ENCODE measurements at places on chromosomes 7 and 10.
A peak's percentile ranks its signal among the peaks of the same experiment; 100 is the strongest.

- peak; percentile 15 for DNase-seq
Observed at GRCh38 chr10:58367069-58367468, 18.1 kb upstream of the TFAM start.

GRCh38 chr10:104449391-104449790 is 95.8 kb downstream of the CFAP58 start:
- no peak for DNase-seq

- DNase-seq: no peak
Observed at GRCh38 chr7:92716825-92717580, 119.4 kb downstream of the CDK6 start.

DNA sequence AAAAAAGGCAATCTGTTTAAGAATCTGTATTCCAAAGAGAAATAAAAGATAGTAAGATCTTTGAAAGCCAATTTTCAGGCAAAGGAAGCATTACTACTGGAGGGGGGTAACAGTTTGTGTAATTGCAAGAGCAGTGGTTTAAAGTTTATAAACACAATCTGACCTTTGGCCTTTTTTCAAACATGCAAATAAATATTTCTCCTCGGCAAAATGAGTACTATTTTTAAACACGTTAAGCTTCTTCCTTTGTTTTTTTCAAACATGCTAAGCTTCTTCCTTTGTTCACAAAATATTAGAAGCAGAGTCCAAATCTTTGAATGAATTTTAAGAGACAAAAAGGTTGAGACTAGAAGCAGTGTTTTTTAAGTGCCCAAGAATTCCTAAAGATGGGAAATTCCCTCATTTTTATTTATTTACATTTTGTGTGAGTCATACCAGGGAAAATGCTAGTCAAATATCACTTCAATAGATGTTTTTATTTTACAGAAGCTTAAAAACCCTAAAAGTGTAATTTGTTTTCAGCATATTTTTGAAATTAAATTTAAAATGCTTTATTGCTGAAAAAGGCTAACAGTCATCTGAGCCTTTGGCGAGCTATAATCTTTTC is 229.3 kb downstream of the GPR37 start:
- DNase-seq: no peak

DNA sequence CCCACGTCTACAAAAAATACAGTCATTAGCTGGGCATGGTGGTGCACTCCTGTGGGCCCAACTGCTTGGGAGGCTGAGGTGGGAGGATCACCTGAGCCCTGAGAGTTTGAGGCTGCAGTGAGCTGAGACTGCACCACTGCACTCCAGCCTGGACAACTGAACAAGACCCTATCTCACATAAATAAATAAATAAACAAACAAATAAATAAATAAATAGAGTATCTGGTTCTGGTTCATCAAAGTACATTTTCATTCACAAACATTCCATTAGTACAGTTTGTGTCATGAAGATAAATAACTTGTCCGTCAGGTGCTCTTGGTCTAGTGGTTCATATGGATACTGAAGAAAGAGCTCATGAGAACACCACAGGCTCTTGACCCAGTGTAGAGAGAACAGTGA is 96.4 kb downstream of the RSU1 start:
- DNase-seq: no peak

GRCh38 chr7:120973849-120974248 is 14.7 kb upstream of the CPED1 start:
- peak; percentile 34 for DNase-seq

Measured in NB4 (cell line).